Stimulated activated CD8-positive, alpha-beta memory T cell treated with anti-CD3 and anti-CD28 coated beads, Interleukin-2, amount 100 ng/mL, for 1 hour (primary cell): ENCODE measurements at places on chromosomes 7 and 10.

DNA sequence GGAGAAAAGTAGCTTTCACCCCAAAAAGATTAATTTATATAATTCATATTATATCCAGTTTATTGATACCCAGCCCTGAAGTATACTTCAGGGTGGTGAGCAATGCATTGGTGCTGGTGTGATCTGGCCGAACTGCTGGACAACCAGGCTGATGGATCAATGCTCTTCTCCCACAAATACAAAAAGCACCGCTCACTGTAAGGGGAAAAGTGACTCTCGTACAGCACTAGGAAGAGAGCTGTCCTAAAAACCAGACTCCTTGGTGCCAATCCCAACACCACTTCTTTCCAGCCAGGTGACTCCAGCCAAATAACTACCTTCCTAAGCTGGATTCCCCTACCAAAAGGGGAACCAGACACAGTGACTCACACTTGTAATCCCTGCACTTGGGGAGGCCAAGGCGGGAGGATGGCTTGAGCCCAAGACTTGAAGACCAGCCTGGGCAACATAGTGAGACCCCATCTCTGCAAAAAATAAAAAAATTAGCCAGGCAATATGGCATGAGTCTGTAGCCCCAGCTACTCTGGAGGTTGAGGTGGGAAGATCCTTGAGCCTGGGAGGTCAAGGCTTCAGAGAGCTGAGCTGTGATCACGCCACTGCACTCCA lies 13.1 kb upstream of the TNPO3 start:
- no peak for DNase-seq

DNA sequence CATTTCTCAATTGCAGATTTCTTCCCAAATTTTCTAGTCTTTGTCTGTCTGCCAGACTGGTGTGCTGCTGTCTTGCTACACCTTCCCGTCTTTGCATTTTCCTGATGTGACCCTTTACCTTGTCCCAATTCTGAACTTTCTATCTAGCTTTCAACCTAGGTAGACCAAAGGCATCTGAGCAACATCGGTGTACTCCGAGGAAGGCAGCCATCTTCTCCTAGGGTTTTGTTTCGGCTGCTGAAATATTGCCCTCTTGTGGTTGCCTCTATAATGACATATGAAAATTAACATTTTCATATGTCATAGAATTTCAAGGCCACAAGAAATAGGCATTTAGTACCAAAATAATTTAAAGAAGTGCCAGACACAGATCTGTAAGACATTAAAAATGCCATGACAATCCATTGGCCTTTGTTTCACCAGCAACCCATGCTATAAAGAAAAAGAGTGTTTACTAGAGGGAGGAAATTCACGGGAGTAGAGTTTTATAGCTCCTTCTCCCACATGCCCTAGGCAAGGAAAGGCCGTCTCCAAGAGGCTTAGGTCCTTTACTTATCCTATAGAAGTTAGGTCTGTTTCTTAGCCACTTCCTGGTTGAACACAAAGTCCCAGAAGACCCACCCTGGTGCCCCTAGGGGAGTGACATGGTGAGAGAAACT lies 23.4 kb downstream of the OR9A2 start:
- DNase-seq: no peak

DNA sequence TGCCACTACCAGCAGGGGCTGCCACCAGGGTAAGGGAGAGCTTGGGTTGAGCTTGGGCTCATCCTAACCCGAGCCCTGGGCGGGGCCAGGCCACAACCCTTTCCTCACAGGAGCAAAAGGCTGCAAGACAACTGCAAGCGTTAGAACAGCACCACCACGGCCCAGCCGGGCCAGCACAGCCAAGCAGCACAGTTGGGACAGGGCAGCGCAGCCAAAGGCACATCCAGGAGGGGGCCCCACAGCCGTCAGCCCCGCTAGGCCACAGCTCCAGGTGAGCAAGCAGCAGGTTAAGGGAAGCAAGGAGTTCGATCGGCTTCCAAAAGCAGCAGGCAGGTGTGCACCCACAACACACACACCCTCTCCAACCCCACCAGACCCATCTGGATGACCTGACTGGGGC lies 7.0 kb upstream of the NDST2 start:
- DNase-seq: no peak

- no peak for DNase-seq
Measured at GRCh38 chr7:27173956-27174873, at the start of gene HOXA10. Gene HOXA10 (minus strand): TSS chr7:27174320. CDS start chr7:27174306, 14 bp downstream.

- DNase-seq: no peak
Measured at GRCh38 chr7:27947586-27948278, 207.8 kb downstream of the TAX1BP1 start.

DNA sequence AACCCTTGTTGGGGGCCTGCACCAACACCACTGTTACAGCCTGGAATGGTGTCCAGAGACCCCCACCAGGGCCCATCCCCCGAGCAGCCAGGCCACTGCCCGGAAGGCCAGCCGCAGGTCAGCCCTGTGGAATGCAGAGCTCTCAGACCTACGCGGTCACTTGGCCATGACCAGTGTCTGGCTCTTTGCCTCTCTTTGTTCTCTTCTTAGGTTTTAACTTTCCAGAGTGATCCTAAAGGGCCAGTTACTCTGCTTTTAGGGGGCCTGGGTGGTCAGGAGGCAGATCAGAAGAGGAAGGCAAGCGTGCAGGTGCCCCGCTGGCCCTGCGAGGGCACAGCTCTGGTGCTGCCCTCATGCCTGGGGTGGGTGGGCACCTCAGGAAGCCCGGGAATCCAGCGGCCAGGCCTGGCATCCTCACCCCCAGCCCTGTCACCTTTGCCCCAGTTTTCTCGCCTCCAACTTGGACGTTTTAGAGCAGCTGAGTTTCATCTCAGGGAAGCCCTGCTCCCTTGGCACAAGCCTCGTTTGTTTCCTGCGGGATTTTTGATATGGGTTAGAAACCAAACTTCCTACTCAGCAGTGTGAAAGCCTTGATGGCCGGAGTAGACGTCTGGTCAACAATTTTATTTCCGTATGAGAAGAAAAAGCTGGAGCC lies 62.5 kb upstream of the CHST15 start:
- DNase-seq: no peak

DNA sequence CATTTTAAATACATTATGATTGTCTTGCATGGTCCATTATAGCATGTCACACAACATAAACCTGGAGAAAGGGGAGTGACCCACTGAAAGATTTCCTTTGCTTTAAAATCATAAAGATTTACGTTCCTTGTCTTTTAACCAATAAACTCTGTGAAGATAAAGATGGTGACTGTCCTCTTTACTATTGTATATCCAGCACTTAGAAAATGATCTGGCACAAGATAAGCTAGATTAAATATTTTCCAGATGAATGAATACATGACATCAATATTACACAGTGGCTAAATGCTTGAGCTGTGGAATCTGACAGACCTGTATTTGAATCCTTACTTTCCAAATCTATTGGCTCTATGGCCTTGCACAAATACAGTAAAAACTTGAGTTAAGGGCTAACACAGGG lies 938.4 kb downstream of the SORCS1 start:
- DNase-seq: no peak

DNA sequence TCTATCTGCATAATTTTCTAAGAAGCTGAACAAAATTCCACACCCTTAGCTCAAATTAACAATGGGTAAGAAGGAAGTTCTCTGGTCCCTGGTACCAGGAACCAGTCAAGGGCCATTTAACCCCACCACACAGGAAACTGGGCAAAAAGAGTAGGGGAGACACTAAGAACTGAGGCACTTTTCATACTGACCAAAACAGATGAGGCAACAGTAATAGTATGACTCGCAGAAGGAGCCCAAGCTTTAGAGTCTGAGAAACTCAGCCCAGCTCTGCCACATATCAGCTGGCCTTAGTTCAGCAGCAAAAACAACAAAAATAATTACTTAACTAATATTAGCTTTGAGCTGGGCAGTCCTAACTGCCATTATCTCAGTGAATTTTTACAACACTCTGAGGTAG lies 221.2 kb downstream of the FAM107B start:
- DNase-seq: no peak

GRCh38 chr7:38574086-38574485 lies 57.1 kb downstream of the AMPH start:
- no peak for DNase-seq

DNA sequence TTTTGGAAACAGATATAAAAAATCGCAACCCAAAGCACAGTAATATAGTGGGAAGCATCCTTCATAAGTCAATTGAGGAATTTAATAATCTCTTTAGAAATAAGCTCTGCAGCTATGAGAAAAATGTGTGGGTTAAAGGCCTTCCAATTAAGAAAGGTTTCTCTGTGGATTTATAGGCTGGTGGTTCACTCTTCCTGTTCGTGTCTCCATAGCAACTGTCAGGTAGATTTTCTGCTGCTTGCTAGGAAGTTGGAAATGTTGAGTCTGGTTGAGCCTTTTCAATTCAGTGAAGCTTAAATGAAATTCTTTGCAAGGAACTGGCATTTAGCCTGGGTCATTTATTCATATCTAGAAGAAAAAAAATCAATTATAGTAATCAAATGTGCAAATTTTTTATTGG lies 652.8 kb upstream of the CELF2 start:
- DNase-seq: no peak

DNA sequence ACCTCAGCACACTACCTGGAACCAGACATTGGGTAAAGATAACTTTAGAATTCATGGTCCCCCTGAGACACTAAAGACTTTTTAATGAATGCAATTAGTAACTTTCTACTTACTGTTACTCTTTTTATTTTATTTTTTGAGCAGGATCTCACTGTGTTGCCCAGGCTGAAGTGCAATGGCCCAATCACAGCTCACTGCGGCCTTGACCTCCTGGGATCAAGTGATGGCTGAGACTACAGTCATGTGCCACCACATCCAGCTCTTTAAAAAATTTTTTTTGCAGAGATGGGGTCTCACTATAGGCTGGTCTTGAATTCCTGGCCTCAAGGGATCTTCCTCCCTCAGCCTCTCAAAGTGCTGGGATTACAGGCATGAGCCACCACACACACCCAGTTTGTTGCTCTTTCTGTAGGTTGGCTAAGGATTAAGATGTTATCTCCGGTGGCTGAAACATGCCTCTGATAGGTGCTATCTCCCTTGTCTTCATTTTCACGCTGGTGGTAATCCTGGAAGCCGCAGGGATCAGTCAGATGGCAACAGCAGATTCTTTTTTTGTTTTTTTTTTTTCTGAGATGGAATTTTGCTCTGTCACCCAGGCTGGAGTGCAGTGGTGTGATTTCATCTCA lies 128.3 kb downstream of the TCF7L2 start:
- no peak for DNase-seq

DNA sequence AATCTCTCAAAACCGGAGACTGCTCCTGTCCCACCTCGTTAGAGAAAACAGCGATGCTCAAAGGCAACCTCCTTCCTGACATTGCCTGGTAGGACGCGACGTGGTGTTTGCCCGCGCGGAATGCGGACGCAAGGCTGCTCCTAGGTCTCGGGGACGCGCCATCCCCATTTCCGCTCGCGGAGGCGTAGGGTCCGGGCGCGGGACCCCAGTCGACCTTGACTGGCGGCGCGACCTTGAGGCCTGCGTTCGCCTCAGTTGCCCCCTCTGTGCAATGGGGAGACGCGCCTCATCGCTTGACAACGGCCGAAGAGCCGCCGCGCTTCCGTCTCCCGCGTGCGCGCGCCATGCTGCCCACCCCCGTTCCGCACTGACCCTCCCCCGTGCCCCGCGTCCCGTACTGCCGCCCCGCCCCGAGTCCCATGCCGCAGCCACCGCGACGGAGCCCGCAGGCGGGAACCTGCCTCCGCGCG lies 412 bp upstream of the PPIA start:
- DNase-seq: no peak

- DNase-seq: no peak
Measured at GRCh38 chr7:155644971-155645509, 579 bp downstream of the RBM33 start.

DNA sequence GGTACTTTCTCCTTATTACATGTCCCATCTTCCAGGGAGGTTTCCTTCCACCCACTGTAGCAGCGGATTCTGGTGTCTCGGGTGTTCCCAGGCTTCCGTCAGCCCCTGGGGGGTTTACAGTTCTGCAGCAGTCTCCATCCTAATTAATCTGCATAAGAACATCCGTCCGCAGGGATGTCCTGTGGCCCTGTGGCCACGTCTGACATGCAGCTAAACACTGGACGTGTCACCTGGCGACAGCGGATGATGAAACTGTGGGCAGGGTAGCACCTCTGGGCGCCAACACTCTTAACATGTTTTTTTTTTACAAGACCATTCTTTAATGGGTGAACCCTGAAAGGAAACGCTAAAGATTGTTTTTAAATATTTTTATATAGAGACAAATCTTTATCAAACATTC lies 58.2 kb downstream of the DIP2C start:
- DNase-seq: no peak
